ENCODE measurements at places on chromosomes 7 and 10.
A peak's percentile ranks its signal among the peaks of the same experiment; 100 is the strongest.

- DNase-seq = no peak
Measured at GRCh38 chr7:122485856-122486255, 181.3 kb upstream of the FEZF1 start.

- no peak for DNase-seq
Measured at GRCh38 chr7:111486472-111487142, 75.7 kb downstream of the IMMP2L start.

GRCh38 chr7:37765421-37765829 lies 81.9 kb downstream of the GPR141 start:
- DNase-seq = no peak

DNA sequence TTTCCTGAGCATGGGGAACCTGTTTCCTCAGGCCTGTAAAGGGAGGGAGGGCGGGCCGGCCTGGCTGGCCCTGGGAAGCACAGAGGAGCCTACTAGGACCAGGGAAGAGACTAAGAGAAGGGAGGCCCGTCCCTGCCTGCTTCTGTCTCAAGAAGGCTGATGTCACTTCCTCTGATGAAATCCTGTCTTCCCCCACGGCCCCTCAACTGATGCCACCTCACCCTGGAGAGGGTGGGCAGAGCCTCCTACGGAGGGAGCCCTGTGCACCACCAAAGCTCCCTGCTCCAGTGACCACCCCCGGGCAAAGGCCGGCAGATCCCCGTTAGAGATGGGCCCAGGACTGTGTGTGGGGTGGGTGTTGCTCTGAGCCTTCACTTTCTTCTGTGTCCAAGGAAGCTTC lies 1.0 kb upstream of the PILRA start:
- no peak for DNase-seq

DNA sequence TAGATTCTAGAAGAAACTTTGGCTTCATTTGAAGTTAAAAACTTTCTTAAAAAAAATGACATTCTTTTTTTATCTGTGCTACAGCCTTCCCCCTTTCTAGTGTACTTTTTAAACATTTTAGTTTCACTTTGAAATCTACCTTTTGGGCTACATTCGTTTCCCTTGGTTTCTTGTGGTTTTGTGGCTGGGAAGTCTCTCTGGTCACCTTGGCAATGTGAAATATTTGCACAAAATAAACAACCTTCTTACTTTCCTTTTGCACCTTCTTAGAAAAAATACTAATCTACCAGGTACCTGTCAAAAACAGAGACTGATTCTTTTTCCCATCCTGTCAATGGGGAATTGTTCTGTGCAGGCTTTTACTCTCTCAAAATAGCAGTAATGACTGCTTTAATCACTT lies 350.2 kb downstream of the GATA3 start:
- no peak for DNase-seq

- no peak for DNase-seq
Measured at GRCh38 chr10:78332012-78332411, 298.3 kb downstream of the RPS24 start.

DNA sequence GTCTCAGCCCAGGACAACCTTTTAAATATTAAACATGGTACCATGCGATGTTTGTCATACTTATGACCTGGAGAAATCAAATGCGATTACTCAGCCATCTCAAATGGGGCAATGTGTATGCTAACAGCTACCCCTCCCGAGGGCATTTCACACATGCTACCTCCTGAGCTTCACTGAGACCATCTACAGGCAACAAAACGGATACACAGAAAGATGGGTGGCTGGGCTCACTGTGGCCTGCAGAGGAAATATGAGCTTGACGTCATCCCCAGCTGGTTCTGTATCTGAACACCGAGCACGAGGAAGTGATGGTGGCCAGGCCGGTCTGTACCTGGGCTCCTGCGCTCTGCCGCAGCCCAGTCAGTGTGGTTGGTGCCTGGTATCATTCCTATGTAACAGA lies 374.3 kb downstream of the RPS24 start:
- DNase-seq = no peak

- DNase-seq = peak; percentile 36
Measured at GRCh38 chr10:35387768-35388167, 51.5 kb downstream of the CCNY start.

DNA sequence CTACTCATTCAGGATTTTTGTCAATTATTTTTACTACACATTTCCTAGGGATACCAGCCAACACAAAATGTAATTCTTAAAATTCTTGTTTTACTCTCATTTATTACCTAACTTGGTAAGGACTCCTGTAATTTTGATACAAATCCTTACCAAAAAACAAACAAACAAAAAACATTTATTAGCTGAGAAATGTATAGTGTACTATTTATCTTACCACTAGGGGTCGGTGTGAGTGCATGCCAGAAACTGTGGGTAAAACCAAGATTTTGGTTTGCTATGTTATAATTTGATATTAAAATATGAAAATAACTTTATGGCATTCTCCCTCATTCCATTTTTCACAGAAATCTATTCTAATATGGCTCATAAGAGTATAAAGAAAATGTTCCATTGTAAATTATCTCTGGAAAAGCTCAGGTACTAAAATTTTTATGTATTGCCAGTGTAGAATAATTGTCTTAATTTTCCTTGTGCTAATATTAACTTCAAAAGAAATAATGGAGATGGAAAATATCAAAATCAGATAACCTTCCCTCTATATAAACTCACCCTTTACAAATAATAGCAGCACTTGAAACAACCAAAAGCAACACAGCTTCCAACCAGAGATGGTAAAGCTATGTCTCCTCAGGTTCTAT lies 290.8 kb upstream of the PCDH15 start:
- no peak for DNase-seq

GRCh38 chr10:62175251-62175650 lies 93.4 kb downstream of the RTKN2 start:
- no peak for DNase-seq
